ENCODE measurements at places on chromosomes 3 and 15.

DNA sequence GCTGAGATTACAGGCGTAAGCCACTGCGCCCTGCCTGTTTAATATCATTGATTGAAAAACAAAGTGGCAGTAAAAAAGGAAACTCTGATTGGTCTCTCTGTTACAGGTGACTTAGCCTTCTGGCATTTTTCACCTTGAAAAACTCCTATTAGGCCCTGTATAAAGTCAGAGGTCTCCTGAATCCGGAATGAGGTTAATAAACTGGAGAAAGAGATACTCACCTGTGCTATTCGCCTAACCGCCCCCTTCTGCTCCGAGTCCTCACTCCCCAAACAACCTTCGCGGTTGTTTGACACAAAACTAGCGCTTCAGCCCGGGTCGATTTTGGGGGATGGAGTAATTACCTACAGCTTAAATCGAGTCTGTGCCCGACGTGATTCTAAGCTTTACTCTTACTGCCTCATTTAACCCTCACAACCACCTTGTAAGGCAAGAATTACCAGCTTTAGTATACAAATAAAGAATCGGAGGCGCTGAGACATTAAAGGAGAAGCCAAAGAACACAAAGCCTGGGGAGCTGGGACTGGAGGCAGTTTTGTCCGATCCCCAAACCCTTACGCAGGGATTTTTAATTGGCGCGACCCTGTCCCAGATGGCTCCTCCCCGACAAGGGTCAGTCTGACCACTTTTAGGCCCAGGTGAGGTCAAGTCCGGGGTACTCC is 441 bp downstream of the CEP70 start:
- no peak for DNase-seq

DNA sequence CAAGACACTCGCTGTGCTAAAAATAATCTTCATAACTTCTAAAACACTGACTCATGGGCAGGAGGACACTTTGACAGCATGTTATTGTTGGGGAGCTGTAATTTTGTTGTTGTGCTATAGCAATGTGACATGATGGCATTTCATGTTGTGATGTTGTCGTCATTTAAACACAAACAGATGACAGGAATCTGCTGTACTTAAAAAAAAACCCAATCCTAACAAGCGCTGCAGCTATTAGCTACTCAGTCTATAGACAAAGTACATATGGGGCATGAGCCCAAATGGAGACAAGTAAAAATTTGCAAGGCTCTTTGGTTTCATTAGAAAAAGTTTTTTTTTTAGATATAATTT is 828 bp upstream of the ATOSA start:
- no peak for DNase-seq

GRCh38 chr15:73994912-73995622 is 551 bp downstream of the PML start:
- no peak for DNase-seq

- DNase-seq = no peak
Measured at GRCh38 chr3:144900366-144900765, 928.7 kb downstream of the DIPK2A start.

- no peak for DNase-seq
Measured at GRCh38 chr3:147406028-147406931, at the start of gene ZIC4. Gene ZIC4, minus strand, starts transcription at chr3:147406543. Its CDS starts 3,746 bp downstream, at chr3:147402797.

DNA sequence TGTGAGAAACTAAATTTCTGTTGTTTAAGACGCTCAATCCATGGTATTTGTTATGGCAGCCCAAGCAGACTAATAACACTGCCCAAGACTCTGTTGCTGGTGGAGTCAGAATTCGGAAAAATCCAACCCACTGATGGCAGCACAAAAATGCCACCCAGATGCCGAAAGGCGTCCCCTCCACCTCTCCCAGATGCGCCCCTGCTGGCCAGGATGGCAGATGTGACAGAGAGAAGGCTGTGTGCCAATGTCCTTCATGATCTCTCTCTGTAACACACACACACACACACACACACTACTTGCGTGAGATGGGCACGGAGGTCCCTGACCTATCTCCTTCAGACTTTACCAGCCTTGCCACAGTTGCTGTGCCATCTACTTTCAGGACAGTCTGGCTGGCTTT is 10.9 kb upstream of the LYSMD4 start:
- no peak for DNase-seq

DNA sequence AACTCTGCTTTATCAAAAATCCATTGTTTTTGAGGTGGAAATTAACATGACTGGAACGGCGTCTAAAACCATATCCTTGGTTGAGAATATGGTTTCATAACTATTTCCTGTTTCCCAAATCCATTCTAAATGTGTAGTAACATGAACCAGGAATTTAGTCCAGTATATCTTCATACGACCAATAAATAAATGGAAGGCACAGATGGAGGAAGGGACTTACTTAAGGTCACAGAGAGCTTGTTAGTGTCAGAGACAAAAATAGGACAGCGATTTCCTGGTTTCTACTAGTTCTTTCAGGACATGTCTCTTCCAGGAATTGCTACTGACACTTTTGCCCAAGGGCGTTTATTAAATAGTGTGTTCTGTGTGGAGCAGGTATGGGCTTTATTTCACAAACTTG is 41.2 kb downstream of the HES1 start:
- no peak for DNase-seq

DNA sequence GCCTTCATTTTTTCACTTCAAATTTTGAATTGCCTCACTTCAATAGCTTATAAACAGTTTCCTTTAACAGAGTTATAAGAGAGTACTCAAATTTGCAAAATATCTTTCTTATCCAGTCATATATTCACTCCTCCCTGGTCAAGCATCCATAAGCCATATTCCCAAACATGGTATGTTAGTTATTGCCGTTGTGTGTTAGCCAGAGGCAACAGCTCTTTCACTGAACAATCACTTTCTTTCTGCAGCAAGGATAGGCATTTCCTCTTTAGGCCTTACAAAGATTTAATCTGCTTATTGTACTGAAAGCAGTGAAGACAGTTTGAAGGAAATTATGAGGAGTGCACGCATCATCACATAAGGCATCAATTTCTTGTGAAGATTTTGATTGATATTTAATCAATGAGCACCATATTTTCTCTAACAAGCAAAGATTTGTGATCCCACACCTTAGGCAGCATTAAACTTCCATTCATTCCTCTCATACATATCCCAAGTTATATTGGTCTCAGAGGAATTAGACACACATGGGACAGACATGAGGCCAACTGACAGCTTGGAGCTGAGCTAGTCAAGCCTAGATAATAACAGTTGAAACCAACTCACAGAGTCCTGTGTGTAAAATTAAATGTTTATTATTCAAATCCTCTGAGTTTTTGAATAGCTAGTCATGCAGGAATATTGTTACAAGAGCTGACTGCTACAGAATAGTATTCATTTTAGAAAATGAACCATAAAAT is 80.0 kb upstream of the EPHA6 start:
- DNase-seq = no peak

- no peak for DNase-seq
Measured at GRCh38 chr15:85462029-85462428, 81.6 kb downstream of the AKAP13 start.

DNA sequence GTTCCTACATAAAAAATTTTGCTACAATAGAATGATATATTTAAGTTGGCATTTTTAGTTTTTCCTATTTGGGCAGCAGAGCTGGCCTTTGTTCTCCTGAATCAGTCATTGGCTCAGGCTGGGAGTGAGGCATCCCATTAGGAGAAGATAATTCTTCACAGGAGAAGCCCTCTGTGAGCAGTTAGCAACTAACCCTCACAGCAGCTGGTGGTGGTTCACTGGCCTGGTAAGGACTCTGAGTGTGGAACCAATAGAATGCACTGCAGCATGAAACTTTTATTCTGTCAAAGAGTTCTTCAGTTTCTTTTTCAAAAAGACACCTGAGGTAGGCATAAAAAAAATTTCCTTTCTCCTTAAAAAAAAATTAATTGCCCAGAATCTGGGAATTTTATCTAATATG is 562.6 kb downstream of the ZNF385D start:
- no peak for DNase-seq

- no peak for DNase-seq
Measured at GRCh38 chr3:195692354-195692685, 28.5 kb upstream of the MUC20 start.

GRCh38 chr3:143330296-143330868 is 210.8 kb downstream of the CHST2 start:
- DNase-seq = no peak

DNA sequence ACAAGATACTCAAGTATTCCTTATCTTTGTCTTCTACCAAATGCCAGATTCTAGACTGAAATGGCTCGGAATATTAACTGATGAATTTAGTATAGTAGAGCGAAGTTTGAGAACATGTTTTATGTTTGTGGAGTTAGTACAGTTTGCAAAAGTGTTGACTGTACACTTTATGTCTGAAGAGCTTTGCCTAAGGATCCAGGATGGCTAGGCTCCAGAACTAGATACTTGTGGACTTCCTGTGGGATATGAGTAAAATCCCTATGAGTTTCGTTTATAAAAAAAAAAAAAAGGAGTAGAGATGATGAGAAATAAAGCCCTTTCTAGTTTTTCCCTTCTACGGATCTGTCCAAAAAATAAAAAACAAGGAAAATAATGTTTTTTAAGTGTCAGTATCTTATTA is 96.7 kb downstream of the TP63 start:
- DNase-seq = no peak

DNA sequence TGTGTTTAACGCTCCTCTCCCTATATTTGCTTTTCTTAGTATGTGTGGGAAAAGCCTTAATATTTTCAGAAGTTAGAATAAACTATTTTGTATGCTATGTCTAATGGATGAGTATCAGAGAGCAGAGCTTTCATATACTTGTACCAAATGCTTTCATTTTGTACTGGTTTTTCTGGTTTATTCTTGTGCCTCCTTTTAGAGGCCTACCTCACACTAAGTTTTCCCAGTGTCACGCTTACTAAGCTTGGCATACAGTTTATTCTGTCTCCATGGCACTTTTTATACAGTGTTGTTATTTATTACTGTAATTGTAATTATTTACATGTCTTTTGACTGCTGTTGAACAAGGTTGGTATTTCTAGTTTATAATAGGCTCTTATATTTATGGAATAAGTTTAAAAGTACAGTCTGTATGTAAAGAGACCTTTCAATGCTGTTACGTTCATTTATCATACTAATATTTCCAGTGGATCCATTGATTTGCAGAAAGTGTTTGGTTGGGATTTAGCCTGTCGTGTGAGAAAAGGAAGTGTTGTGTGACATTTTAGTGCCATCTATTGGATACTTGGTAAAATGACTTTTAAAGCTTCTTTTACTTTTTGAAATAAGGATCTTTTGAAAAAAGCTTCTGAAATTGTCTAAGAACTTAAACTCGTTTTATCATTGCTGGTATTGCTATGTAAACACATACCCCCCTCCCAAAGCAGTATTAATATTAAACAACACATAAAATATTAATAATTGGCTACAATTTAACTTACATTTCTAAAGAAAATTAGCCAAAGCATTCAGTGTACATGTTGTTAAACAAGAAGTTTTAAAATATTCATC is 5.2 kb upstream of the EBLN2 start:
- peak; percentile 32 for DNase-seq

DNA sequence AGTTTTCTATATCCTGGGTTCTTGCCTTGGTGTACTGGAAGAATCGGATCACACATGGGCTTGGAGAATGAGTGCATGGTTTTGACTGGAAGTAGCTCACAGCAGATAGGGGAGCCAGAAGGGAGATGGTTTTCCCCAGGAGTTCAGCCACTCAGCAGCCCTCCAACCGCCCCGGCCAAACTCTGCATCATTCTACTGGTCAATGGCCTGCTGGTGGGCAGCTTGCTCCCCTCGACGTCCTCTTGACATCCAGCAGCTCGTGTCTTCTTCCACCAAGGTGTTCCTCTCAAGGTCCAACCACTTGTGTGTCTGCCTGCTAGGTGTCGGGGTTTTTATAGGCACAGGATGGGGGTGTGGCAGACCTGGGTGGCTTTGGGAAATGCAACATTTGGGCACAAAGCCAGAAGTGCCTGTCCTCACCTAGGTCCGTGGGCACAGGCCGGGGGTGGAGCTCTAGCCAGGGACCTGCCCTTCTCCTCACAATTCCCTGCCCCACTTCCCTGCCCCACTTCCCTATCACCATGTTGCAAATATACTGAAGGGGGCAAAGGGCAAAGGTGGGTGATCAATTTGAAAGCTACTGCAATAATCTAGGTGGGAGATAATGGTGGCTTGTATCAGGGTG is 3.0 kb upstream of the GTPBP8 start:
- no peak for DNase-seq

- no peak for DNase-seq
Measured at GRCh38 chr15:68284616-68285258, 7.2 kb downstream of the FEM1B start.

DNA sequence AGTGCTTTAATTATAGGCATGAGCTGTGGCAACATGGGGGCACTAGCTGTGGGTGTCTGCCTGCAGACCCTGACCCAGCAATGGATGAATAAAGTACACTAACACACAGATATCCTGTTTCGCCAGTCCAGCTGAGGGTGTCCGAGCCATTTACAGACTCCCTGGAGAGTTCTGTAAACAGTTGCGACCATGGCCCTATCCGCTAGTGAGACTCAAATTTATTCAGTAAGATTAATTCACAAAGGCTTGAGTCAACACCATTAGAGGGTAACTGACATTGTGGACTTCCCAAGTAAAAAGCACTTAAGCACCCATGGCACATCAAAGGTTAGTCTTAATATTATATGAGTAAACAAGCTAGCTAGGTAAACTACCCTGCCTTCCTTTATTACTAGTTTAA is 161.6 kb downstream of the TBL1XR1 start:
- DNase-seq = peak; percentile 90

- DNase-seq = no peak
Measured at GRCh38 chr3:61935814-61936213, 374.4 kb downstream of the PTPRG start.

- DNase-seq = no peak
Measured at GRCh38 chr15:81418891-81419290, 44.9 kb upstream of the TMC3 start.

GRCh38 chr3:52062505-52062904 is 6.1 kb upstream of the DUSP7 start:
- no peak for DNase-seq

DNA sequence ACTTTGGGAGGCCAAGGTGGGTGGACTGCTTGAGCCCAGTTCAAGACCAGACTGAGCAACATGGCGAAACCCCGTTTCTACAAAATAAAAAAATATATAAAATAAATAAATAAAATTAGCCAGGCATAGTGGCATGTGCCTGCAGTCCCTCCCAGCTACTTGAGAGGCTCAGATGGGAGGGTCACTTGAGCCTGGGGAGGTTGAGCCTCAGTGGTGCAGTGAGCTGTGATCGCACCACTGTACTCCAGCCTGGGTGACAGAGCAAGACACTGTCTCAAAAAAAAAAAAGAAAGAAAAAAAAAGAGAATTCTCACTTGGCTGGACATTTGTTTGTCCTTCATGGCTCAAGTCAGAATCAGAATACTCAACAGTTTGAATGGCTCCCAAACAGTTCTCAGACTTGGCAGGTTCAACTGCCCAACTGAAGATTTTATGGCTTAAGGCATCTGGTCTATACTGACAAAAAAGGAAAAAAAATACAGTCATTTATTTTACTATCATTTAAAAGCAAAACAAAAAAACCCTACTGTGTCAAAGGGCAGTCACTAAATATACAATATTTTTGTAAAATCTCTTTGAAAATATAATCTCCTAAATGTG is 106.6 kb downstream of the FBXL22 start:
- DNase-seq = no peak

DNA sequence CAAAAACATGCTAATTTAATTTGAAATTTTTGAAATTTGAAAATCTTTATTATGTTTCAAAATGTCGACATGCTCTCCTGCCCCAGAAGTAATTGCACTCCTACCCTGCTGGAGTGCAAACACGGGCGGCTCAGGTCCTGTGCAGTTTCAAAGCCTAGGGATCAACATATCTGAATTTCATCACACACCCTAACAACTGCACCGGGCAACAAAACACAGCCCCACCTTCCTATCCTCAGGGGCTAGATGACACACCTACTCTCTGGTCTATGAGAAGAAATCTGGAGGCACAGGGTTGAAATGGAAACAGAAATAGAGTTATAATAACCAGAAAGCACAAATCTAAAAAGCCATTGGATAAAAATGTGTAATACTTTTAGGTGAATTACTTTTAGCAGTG is 61.4 kb downstream of the BFSP2 start:
- DNase-seq = no peak

All from NCI-H748 treated with DMSO at 0.1 percent for 48 hours (cell line).